ENCODE measurements at places on chromosomes 3 and 15.

- DNase-seq, result peak; percentile 91
Measured at GRCh38 chr15:90071220-90071807, 31.0 kb downstream of the IDH2 start.

DNA sequence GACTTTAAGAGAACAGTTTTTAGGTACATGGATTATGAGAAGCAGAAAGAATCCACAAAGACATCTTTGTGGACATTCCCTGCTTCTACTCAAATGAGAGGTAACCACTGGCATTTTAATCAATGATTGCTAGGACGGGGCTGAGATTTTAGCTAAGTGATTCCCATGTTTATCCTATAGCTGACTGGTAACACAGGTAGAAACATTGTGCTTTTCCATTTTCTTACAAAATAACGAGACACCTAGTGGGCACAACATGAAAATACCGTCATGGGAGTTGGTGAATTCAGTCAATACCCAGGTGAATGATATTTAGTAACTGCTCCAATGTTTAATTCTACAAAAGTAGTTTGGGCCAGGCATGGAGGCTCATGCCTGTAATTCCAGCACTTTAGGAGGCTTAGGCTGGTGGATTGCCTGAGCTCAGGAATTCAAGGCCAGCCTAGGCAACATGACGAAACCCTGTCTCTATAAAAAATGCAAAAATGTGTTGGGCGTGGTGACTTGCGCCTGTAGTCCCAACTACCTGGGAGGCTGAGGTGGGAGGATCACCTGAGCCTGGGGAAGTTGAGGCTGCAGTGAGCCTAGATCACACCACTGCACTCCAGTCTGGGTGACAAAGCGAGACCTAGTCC, 37.2 kb upstream of the DENND4A start:
- DNase-seq, result no peak

- DNase-seq, result no peak
Measured at GRCh38 chr3:25587526-25587925, 77.2 kb downstream of the TOP2B start.

DNA sequence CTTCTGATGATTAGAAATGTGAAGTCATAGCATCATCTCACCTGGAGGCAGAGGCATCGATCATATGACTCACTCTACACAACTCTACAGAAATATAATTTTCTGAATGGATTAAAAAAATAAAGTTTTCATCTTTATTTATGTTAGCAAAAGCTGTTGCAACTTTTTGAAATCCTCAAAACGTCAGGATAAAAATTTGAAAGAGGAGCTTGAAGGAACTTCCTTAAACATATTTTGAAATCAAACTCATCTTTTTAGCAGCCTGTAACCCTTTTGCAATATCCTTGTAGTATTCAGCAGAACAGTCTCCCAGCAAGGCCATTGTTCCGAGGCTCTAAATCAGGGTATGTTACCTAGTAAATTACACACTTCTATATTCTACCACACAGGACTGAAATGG, 985.4 kb downstream of the PLOD2 start:
- no peak for DNase-seq

DNA sequence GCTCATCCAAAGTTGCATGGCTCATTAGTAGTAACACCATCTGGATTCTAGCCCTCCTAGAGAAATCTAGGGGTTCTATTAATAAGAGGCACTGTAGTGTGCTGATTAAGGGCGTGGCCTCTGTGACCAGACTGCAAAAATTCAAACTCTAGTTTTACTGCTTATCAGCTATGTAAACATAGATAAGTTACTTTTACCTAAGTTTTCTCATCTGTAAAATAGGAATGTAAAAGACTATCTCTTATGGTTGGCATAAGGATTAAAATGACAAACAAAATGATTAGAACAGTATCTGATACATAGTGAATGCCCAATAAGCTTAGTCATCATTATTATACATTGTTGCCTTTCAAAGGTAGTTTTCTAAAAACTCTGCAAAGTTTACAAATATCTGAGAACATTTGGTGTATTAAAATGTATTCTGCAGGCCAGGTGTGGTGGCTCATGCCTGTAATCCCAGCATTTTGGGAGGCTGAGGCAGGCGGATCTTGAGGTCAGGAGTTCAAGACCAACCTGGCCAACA, 4.5 kb downstream of the PTX3 start:
- DNase-seq, result no peak

GRCh38 chr3:134034005-134034785, 4.5 kb upstream of the SLCO2A1 start:
- DNase-seq, result no peak

DNA sequence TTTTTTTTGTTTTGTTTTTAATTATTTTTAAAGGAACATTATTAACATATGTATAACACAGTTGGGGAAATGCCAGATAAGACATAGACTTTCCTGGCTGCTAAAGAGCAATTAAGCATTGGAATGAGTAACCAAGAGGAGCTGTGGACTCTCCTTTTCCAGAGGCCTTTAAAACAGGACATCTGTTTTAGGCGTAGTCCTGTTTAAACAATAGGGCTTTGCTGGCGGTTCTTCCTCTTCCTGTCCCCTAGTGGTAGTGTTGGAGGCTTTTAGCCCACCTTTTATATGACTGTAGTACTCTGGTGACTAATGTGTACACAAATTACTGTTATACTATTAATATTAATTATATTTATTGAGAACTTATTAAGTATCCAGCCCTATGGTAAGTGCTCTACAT, 81.9 kb downstream of the PPARG start:
- DNase-seq, result peak; percentile 52

GRCh38 chr3:9169326-9169725, 80.1 kb downstream of the SRGAP3 start:
- DNase-seq, result no peak

DNA sequence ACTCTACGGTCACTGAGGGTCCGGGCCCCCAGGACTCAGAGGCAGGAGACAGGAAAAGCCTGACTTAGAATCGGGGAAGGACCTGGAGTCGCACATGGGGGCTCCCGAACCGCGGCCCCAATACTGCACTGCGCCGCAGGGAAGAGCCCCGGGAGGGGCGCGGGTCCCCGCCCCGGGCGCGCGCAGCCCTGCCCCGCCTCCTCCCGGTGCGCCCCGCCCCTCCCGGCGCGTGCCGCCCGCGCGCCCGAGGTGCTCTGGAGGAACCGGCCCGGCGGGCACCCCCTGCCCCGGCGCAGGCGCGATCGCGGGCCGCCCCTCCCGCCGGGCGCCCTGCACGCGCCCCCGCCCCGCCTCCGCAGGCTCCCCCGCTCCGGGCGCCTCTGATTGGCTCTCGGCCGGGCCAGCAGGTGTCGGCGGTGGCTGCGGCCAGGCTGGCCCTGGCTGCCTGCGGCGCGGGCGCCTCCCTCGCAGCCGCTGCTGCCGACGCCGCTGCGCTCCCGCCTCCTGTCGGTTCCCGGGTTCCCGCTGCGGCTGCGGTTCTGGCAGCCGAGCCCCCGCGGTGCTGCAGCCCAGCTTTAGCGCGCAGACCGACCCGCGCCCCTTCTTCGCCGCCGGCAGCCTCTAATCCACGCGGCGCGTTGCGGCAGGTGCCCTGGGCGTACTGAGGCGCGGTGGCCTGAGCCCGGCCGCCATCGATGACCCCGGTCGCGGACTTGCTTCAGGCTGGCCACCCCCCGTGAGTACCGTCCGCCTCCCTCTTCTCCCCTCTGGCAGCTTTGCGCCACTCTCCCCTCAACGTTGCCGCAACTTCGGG, at the start of gene MYRIP:
Gene MYRIP (plus strand): TSS at position 429 of the 814 bp plus-strand sequence. CDS start 91,208 bp downstream, outside the sequence.
- peak; percentile 68 for DNase-seq

- no peak for DNase-seq
Measured at GRCh38 chr3:133475245-133476010, 75.6 kb downstream of the BFSP2 start.

- DNase-seq, result no peak
Measured at GRCh38 chr3:174387736-174388135, 471.4 kb upstream of the NAALADL2 start.

GRCh38 chr3:186938716-186939115, 8.4 kb downstream of the ST6GAL1 start:
- no peak for DNase-seq

- no peak for DNase-seq
Measured at GRCh38 chr3:128787256-128788253, 61.6 kb downstream of the RAB7A start.

GRCh38 chr15:40472171-40472727, 1.5 kb downstream of the CHST14 start:
- DNase-seq, result peak; percentile 35

GRCh38 chr3:120646771-120647432, 35.1 kb downstream of the HGD start:
- DNase-seq, result no peak

- peak; percentile 94 for DNase-seq
Measured at GRCh38 chr3:56989169-56989976, 71.1 kb upstream of the SPATA12 start.

DNA sequence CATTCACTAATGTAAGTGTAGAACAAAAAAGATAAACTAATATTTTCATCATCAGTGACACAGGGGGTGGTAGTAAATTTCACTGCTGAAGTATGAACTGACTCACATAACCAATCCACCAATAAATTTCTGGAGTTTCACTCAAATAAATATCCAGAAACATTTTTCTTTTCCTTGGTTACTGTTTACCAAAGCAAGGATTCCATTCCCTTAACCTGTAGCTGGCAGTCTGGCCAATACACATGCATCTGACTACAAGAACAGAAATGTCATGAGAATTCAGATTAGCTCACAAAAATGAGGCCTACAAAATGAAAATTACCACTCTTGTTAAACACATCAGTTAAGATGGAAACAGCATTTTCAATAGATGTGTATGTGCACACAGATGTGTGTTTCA, 80.3 kb downstream of the STAG1 start:
- peak; percentile 14 for DNase-seq

GRCh38 chr3:127644641-127645370, 15.8 kb downstream of the PODXL2 start:
- DNase-seq, result no peak

GRCh38 chr3:70779296-70779695, 466.9 kb upstream of the MDFIC2 start:
- no peak for DNase-seq

DNA sequence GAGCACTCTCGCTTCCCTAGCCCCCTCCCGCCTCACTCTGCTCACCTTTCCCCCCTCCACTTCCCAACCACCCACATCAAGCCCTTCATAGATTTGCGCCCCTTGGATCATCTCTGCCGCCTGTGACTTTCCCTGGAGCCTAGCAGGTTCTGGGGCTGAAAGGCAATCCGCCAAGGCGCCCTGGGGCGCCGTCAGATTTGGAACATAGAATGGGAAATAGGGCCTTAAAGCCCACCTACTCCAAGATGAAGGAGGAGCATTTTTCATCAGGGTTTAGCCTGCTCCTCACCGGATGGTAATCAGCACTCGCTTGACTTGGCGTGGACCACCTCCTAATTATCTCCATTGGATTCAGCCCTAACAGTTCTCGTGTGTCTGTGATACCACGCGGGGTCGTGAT, 1.3 kb downstream of the CPNE4 start:
- DNase-seq, result no peak

DNA sequence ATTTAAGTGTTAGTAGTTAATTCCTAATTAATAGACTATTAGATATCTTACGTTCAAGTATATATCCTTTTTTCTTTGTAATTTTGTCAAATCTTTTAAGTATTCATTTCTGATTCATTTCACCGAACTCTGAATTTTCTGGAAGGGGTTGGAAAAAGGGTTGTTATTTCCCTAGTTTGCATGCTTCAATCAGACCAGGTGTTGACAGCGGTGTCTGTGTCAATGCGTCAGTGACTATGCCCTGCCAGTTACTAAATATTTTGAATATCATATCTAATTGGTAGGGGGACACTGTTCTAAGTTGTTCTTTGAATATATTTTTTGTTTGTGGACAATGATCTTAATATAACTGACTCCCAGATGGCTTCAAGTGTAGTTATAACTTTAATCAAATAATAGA, 62.7 kb upstream of the TNFSF10 start:
- no peak for DNase-seq

DNA sequence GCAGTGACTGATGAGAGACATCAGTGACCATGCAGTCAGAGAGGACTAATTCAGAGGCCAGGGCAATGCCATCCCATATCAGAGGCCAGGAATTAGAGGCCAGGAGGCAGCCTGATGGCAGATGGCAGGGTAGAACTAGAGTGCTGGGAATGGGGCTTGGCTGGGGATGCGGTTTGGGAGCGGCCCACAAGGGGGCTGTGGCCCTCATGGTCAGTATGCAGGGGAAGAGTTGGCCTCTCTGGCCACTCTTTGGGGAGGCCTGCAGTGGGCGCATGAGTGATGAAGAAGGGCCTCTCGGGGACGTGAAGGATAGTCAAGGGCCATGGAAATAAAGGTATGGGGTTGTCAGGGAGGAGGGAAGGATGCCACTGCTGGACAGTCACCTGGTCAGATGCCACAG, 101.7 kb downstream of the EEFSEC start:
- no peak for DNase-seq

DNA sequence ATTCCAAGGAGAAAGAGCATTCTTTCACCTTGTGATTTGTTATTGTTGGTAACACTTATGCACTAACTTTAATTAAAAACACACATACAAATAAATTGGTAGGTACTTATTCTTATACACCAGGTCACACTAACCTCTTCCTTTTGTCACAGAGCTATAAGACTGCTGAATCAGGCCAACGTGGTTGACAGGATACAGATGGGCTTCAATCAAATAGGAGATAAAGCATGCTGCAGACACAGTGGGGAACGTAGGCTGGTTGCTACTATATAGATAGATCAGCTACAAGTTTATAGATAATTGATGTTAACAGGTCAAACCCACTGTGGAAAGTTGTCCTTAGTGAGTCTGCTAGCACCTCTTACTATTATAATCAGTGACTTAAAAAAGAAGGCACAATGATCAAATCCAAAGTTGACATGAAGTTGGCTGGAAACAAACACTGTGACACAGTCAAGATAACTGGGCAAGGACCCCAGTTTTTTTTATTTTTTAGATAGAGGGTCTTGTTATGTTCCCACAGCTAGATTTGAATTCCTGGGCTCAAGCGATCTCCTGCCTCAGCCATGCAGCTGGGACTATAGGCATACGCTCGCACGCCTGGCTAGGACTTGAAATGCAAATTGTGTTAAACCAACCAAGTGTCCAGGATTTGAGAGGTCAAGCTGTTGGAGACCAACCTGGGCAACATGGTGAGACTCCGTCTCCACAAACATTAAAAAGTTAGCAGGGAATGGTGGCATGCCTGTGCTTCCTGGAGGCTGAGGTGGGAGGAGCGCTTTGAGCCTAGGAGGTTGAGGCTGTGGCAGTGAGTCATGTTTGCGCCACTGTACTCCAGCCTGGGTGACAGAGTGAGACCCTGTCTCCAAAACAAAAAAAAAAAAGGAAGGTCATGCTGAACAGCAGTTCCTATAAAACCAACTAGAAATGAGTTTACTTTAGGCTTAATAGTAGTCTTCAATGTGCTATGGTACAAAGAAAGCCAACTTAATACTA, 97.9 kb upstream of the MEX3B start:
- DNase-seq, result no peak

- DNase-seq, result no peak
Measured at GRCh38 chr3:81788044-81788443, 26.6 kb upstream of the GBE1 start.

GRCh38 chr15:40420793-40421192, 15.2 kb downstream of the IVD start:
- no peak for DNase-seq

DNA sequence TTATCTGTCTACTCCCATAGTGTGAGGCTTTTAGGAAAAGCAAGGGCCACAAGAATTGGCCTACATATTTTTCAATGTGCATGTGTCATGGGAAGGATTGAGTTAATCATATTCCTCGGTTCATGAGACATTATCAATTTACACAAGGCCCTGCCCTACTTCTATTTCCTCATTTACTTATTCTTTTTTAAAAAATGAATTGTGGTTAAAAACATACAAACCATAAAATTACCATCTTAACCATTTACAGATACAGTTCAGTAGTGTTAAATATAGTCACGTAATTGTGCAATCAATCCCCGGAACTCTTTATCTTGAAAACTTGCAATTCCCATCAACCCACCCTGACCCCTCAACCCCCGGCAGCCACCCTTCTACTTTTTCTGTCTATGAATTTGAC, 284.0 kb upstream of the GADL1 start:
- DNase-seq, result no peak
